CD4-positive, alpha-beta T cell treated with Interleukin-15 for 1 hour (primary cell): ENCODE measurements at places on chromosomes 7 and 10.

- no peak for DNase-seq
These were observed 2.6 kb upstream of the GRIFIN start for GRCh38 chr7:2478800-2479199.

DNA sequence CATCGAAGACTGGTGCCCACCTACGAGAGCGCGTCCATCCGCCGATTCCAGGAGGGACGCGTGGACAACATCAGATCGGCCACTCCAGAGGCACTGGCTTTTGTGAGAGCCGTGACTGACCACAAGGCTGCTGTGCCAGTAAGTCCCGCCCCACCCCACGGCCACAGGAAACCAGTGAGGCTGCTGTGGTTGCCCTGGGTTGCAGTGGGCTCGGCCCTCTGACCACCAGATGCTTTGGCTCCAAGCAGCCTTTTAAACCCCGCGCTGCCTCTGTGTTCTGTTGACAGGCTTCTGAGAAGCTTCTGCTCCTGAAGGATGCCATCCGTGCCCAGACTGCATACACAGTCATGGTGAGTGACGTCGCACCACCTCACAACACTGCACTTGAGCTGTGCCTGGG is 24.4 kb upstream of the C10orf53 start:
- DNase-seq: no peak

- no peak for DNase-seq
These were observed 72.9 kb downstream of the ZNF783 start for GRCh38 chr7:149334930-149335329.

DNA sequence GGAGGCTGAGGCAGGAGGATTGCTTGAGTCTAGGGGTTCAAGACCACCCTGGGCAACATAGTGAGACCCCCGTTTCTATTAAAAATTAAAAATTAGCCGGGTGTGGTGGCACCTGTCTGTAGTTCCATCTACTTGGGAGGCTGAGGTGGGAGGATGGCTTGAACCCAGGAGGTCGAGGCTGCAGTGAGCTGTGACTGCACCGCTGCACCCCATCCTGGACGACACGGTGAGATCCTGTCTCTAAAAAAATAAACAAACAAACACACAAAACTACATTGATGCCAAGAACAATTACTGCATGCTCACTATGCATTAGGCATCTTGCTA is 761 bp upstream of the CHST12 start:
- no peak for DNase-seq
